ENCODE measurements at places on chromosomes 4 and X.
A peak's percentile ranks its signal among the peaks of the same experiment; 100 is the strongest.

- no peak for DNase-seq
Measured at GRCh38 chr4:146949559-146949958, 3.9 kb upstream of the TTC29 start.

- no peak for DNase-seq
Measured at GRCh38 chr4:159767406-159767805, 664.5 kb downstream of the RAPGEF2 start.

DNA sequence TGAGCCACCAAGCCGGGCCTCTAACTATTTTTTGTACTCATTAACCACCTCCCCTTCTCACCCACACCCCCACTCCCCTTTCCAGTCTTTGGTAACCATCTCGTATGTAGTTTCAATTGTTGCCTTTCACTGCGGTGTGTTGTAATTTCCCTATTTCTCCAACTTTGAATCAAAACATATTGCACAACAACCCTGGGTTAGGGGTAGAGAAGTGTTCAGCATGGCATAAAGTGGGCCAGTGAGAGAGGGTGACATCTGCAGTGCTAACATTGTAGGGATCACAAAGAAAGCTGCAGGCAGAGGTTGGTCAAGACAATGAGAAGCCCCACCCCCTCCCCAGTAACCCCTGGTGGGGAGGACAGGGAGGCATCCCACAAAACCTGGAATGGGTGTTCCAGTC, 92.7 kb downstream of the SPATA18 start:
- DNase-seq: no peak

- DNase-seq: peak; percentile 93
Measured at GRCh38 chrX:45824471-45824870, 623.8 kb upstream of the DIPK2B start.

DNA sequence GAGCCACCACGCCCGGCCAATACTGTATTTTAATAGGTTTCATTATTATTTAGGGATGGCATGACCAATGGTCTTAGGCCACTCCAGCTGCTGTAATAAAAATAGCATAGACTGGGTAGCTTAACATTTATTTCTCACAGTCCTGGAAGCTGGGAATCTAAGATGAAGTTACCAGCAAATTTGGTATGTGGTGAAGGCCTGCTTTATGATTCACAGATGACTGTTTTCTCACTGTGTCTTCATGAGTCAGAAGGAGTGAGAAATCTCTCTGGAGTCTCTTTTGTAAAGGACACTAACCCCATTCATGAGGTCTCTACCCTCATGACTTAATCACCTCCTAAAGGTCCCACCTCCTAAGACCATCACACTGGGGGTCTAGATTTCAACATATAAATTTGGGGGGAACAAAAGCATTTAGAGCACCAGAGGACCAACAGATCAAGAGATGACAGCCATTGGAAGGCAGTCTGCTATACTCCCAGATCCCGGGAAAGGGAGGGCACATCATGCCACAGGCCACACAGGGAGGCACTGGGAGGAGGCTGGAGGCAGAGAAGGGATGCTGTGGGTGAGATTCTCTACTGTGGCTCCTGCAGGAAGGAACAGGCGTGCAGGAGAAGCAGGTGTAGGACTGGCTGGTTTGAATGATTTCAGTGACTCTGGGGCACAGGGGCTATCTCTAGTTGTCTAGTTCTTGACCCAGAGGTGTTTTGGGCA, 335.8 kb upstream of the SFRP2 start:
- peak; percentile 56 for DNase-seq

- no peak for DNase-seq
Measured at GRCh38 chr4:75752637-75753036, 28.3 kb downstream of the USO1 start.

DNA sequence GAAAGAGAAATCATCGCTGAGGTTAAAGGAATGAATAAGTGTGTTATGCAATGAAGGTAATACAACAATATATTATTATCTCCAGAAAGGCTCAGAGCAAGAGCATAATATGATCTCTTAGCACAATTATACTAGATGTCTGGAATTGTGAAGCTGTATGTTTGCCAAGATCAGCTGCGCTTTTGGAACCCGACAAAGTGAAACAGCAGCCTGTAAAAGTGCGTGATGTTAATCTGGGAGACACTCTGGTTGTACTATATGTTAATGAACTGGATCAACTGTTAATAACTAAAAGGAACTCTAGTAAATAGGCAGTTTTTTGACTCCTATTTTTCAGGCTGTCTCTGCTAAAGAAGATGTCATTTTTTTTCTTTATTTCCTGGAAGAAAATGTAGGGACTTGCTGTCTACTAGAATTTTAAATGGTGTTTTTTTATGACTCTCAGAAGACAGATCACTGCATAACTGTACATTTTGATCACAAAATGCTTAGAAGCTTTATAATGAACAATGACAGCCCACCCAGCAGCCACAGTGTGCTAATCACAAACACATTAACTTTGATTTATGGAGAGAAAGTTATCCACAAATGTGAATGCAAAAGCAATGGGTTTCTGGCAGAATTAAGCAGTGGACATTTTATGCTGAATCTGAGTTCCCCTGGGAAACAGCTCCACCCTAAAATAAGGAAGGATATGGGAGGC, 50.2 kb downstream of the UGT2B28 start:
- DNase-seq: no peak

DNA sequence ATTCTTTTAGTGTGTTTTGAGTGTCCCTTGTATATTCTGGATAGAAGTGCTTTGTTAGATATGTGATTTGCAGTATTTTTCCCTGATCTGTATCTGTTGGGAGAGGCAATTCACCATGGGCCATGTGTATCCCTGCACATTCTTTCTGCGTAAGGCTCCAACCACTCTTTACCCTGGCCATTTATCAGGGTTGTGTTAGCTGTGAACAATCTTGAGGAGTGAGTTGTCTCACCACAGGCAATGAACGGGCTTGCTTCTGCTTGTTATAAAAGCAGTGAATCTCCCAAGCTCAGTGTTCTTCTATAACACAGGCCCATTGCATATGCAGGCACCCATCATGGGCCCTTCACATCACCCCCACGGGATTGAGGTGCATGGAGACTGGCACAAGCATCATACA, 18.9 kb upstream of the SMIM10 start:
- DNase-seq: no peak

GRCh38 chr4:5967783-5968182, 50.4 kb downstream of the C4orf50 start:
- DNase-seq: no peak

- DNase-seq: peak; percentile 55
Measured at GRCh38 chrX:17584248-17584681, 153.0 kb upstream of the SCML1 start.

DNA sequence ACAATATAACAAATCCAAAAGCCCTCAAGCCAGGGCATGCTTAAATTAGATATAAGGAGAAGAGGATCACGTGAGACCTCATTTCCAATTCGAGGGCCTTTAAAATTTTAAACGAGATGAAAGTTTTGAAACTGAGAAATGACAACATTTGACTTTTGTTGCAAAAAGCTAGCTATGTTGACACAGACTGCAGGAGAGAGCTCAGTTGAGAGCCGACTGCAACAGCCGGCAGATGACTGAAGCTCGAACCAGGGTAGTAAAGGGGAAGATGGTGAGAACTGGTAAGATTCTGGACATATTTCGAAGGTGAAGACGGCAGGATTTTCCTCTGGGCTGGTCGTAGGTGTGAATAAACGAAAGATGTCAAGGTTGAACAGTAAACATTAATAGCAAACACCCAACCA, 773 bp downstream of the PRMT9 start:
- no peak for DNase-seq

- DNase-seq: peak; percentile 19
Measured at GRCh38 chrX:135973025-135973547, 702 bp downstream of the MMGT1 start.

DNA sequence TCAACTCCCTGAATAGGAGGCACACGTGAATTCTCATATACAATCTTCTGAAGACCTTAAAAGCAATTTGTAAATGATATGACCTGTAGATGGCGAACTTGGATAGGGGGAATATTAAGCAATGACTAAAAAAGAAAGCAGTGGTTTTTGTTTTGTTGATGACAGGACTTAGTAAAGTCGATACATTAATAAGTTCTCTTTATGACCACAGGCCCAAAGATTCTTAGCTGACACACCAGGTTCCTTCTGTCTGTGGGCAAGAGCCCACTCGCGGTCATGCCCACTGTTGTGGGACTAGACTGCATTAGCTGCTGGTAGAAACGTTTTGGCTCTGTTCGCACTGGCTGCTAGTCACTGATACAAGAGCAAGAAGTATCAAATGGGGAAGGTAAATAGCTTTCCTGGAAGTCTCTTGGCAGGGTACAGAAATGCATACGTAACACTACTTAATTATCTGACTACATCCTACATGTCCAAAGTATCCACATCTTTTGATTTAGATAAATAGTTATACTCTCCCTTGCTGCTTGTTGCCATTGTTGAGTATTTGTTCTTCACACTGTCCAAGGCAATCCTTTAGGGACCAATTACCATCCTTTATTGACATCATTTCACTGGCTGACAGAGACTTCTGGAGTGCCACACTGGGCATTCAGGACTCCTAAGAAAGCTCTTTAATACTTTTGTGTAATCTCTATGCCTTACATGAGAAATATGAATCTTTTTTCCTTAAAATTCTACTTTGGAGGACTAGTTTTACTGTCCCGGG, 31.0 kb downstream of the ALPK1 start:
- peak; percentile 28 for DNase-seq

GRCh38 chr4:23613782-23614181, 276.1 kb downstream of the PPARGC1A start:
- DNase-seq: no peak

DNA sequence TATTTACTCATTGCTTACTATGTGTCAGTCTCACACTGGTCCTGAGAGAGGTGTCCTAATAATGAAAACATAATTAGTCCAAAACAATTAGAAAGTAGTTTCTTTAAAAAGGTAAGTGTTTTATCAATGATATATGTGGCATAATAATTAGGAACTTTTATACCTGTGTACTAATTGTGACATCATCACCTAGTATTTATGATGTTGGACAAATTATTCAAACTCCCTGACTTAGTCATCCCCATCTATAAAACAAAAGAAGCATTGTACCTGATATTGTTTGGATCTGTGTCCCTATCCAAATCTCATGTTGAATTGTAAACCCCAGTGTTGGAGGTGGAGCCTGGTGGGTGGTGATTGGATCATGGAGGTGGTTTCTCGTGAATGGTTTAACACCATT, 15.8 kb upstream of the ARHGEF38 start:
- DNase-seq: no peak
